ENCODE measurements at places on chromosomes 6 and 20. TPM values are rescaled to one million over a fixed set of nuclear protein-coding genes. Genes with fewer than 3 reads are reported as not detected.

Gene IRF4
- total RNA-seq = 689 TPM

Gene SLC29A1
- total RNA-seq = 47.6 TPM

Gene SIM1
- not detected for total RNA-seq

Gene PERP
- 8.7 TPM for total RNA-seq

Gene HLA-DOB
- 1.7 TPM for total RNA-seq

Gene SLPI
- not detected for total RNA-seq

Gene RAMACL
- 0.29 TPM for total RNA-seq

DNA sequence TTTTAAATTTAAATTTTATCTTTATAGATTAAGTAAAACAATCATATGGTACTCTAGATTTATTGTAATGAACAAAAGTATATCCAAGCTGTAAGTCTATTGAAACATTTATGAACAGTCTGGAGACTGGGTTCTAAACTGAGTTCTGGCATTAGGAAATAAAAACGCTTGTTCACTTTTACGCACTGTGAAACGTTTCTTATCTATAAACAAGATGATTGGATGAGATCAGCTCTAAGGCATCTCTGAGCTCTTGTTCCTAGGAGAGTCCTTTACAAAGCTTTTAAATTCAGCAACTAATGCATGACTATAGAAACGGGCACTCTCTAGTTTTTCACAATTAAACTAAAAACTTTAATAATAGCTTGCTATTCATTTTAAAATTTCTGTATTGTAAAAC, 6.8 kb downstream of the HUS1B start:
- no peak for DNase-seq

- DNase-seq = no peak
These were observed 16.8 kb upstream of the FRMD1 start for GRCh38 chr6:168095716-168096250.

DNA sequence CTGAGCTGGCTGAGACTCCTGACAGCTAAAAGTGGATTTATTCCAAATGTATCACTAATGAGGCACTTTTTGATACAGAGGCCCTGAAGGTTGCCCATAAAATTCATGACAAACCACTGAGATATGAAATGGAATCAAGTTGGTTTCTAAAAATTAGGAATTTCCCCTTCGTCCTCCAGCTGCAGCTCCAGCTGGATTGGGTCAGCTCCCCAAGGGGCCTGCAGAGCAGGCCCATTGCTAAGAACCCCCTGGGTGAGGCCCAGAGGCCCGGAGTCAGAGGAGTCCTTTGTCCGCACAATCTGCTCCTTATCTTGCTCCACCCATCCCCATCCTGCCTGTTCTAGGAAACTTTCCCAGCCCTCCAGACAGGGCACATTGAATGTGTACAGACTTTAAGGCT, 163.5 kb upstream of the TOP1 start:
- DNase-seq = no peak

DNA sequence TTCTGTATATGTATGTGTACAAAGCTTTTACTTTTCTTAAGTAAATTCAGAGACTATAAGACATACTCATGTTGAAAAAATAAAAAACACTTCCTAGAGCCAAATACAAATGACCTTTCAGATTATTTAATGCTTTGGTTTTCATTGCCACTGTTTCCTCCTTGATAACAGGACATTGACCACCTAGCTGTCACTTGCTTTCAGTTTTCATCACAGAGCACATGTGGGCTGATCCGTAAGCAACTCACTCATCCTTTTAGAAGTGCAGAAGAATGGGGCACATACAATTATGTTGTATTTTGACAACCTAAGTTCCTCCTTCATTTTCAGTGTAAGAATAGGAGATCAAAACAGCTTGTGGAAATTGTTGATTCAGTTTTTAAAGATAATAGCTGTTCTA, 6.2 kb downstream of the ZBTB2 start:
- no peak for DNase-seq

DNA sequence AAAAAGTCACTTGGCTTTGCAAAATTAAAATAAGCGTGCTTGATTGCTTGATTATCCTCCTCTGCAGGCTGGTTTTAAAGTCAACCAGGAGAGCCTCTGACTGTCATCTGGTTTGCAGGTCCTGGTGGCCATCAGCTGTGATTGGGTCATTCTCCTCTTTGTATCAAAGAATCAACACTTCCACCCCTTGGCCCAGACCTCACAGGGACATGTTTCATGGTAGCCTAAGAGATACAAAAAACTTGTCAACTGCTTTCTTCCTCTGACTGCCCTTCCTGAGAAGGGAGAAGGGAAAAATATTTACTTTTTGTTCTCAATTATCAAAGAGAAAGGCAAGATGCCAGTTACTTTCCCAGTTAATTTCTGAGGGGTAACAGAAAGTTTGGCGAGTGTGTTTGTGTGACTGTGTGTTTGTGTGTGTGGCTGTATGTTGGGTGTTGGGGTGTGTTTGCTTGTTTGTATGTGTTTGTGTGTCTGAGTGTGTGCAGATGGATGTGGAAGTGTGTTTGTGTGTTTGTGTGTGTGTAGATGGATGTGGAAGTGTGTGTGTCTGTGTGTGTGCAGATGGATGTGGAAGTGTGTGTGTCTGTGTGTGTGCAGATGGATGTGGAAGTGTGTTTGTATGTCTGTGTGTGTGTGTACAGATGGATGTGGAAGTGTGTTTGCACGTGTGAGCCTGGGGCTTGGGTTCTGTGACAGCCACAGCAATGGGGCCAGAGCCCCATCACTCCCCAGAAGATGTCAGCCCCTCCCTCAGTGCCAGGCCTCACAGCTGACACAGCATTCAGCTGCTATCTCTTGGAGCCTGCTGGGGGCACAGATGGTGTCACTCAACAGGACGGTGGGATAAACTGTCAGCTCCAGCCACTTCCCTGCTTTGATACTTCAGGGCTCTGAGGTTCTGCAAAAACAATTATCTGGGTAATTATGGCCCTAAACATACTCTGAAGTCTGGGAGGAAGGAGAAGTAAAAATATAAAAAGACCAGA, 98.6 kb upstream of the RNF24 start:
- DNase-seq = no peak

GRCh38 chr6:139625998-139626975, 251.8 kb upstream of the CITED2 start:
- DNase-seq = no peak

- no peak for DNase-seq
These were observed 8.9 kb upstream of the RBCK1 start for GRCh38 chr20:399182-399707.

- DNase-seq = no peak
These were observed 142.1 kb downstream of the PXDC1 start for GRCh38 chr6:3609388-3609787.

DNA sequence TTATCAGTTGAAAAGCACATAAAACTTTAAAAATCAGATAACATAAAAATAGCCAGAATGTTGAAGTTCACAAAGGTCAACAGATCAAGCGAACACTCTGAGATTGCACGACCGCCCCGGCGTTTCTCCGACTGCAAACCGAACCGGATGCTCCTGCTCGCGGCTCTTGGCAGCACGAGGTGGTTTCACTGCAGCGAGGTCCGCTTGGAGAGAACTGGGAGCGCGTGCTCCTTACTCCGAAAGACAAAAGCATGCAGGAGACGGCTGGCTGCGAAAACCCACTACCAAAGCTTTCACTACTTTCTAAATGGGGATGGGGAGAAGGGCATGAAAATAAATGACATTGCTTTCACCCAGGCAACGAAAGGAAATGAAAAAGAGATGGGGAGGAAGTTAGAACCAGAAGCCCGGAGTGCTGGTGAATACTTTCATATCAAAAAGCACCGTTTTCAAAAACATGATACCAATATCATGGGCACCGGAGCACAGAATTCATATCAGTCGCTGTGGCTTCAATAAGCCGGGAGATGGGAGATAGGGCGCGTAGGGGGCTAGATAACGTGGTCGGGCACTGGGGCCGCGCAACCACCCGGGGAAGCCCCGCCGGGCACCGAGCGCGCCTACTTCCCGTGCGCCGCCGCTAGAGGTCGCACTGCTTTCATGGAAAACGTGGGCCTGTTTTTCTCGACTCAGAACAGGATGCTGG, 8.3 kb upstream of the ANKRD60 start:
- peak; percentile 92 for DNase-seq

DNA sequence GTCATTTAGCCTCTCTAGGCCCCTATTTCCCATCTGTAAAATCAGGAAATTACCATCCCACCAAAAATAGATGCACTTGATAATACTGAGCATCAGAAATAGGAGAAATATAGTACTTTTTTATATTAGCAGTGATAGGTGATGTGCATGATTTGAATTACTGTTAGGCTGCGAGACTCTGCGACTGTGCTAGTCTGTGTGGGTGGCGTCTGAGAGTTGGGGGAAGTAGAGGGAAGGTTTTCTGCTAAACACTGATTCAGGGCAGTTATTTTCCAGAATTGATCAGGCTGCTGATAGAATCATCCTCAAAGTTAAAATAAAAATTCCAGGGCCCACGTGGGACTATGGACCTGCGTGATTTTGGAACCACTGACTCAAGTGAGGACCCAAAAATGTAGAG, 60.4 kb upstream of the ARMH2 start:
- DNase-seq = peak; percentile 41

- DNase-seq = peak; percentile 4
These were observed 33.2 kb downstream of the PLCG1 start for GRCh38 chr20:41170386-41171105.

GRCh38 chr6:24910961-24911725, 24.6 kb downstream of the RIPOR2 start:
- peak; percentile 70 for DNase-seq

- no peak for DNase-seq
These were observed 43.5 kb downstream of the OR2B6 start for GRCh38 chr6:28000351-28001045.

GRCh38 chr20:21518292-21518991, 4.6 kb upstream of the NKX2-2 start:
- no peak for DNase-seq

All from activated CD4-positive, alpha-beta memory T cell treated with anti-CD3 and anti-CD28 coated beads for 36 hours (primary cell).